ENCODE measurements at places on chromosomes 11 and 22.
A peak's percentile ranks its signal among the peaks of the same experiment; 100 is the strongest.

GRCh38 chr11:43922295-43922648, 20.2 kb upstream of the C11orf96 start:
- DNase-seq, result no peak

GRCh38 chr11:70477609-70478008, 79.3 kb downstream of the CTTN start:
- DNase-seq, result no peak

DNA sequence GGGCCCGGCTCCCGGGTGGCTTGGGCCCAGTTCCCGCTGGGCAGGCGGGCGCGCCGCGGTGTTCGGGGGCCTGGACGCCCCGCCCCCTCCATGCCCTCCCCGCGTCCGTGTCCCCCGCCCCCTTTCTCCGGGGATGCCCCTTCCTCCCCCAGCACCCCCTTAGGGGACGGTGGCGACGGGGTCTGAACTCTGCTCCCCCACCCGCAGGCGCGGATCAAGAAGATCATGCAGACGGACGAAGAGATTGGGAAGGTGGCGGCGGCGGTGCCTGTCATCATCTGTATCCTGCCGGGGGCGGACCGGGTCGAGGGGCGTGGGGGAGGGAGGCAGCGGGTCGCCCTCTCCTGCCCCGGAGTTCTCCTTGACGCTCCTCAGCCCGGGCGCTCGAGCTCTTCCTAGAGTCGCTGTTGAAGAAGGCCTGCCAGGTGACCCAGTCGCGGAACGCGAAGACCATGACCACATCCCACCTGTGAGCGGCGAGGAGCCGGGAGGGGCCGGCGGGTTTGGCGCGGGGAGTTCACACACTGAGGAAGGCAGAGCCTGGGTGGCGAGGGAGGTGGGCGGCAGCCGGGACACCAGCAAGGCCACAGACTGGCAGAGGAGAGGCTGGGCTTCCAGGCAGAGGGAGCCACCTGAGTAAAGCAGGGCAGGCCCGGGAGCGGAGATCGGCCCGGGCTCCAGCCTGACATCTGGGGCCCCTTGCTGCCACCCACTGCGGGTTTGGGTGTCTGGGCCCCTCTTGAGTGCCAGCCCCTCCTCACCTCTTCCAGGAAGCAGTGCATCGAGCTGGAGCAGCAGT, 546 bp downstream of the DRAP1 start:
- DNase-seq, result peak; percentile 48

GRCh38 chr22:29073618-29074275, 912 bp downstream of the KREMEN1 start:
- no peak for DNase-seq

- no peak for DNase-seq
Observed at GRCh38 chr11:9266926-9267325, 1.8 kb upstream of the DENND5A start.

- no peak for DNase-seq
Observed at GRCh38 chr11:65960824-65961266, 689 bp upstream of the SART1 start.

DNA sequence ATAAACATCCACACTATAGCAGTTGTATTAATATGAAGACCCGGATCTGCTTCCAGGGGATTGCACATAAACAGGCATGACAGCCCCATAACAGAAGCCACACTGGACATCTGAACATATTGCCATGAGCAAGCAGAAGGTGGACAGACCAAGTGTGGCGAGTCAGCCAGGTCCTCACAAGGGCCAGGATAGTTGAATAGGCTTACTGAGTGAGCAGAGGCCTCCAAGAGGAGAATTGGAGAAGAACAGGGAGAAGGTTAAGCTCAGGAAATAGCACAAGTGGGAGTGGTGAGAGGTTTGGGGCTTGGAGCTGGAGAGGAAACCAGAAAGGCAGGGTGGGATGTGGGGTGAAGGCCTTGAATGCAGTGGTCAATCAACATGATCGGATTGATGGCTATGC, 10.8 kb downstream of the SLC35C1 start:
- no peak for DNase-seq

DNA sequence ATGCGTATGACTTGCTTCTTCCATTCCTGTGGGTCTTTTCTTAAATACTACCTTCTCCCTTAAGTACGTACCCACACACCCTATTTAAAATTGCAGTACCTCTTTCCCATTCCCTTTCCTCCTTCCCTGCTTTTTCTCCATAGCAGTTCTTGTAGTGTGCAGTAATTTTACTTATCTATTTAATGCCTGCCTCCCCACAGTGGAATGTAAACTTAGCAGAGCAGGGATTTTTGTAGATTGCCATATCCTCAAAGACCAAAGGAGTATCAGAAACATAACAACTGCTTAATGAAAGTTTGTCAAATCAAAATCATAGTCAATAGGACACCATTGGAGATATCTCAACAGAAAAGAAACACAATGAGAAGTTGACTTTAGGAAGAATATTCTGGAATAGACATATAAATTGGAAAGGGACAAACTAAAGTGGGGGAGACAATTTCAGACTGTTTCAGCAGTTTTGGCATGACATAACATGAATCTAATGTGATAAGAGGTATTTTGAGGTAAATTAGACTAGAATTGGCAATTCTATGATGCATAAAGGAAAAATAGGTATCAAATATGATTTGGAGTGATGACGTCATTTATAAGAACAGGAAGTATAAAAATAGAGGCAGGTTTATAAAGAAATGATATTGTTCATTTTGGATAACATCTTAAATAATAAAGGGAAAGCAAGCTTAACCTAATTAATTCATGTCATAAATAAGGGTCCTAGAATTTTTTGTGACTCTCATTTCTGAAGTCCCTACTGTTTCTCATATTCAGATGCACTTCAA, 188.4 kb downstream of the SOX6 start:
- no peak for DNase-seq

- DNase-seq, result no peak
Observed at GRCh38 chr11:74948546-74948897, 369 bp downstream of the XRRA1 start.

DNA sequence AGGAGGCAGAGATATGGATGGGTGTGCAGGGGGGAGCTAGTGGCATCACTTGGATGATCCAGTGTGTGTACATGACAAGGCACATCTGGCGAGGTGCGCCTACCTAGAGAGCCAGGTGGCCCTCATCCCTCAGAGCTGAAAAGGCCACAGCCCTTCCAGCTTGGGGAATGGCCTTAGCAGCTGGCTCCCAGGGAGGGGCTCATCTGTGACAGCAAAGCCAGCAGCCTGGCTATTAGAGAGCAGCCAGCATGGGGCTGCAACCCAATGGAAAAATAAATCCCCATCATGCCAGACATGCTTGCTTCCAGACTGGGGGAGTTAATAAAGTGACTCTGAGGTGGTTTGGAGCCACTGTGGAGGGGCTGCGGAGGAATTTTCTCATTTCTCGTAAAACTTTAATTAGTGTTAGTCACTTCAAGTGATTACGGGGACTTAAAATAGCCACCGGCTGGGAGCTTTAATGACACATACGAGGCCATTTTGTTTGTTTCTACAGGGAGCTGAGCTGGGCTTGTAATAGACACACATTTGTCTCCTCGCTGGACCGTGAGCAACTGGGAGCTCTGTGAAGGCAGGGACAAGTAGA, 111.2 kb upstream of the ALX4 start:
- no peak for DNase-seq

DNA sequence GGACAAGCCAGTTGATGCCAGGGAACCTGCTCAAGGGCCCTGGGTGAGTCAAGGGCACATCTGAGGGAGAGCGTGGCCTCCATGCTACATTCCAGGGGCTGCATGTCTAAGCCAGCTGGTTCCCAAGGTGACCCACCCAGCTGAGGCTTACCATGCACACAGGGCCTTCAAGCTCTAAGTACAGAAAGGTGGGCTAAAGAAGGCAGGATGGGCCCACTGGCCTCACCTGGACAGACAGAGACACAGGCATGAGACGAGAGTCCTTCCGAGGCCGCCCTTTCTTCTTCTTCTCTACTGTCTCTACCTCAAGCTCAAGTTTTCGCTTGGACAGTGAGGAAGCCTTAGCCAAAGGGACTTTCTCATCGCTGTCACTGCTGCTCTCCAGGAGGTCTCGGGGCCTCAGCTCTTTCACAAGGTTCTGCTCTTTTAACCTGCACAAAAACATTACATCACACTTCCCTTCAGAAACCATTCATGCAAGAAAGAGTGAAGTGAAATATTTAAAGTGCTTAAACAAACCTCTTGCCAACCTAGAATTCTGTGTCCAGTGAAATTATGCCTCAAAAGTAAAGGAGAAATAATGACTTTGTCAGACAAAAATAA, 69.9 kb downstream of the HIRA start:
- no peak for DNase-seq

GRCh38 chr22:34390400-34390799, 470.1 kb upstream of the LARGE1 start:
- no peak for DNase-seq

DNA sequence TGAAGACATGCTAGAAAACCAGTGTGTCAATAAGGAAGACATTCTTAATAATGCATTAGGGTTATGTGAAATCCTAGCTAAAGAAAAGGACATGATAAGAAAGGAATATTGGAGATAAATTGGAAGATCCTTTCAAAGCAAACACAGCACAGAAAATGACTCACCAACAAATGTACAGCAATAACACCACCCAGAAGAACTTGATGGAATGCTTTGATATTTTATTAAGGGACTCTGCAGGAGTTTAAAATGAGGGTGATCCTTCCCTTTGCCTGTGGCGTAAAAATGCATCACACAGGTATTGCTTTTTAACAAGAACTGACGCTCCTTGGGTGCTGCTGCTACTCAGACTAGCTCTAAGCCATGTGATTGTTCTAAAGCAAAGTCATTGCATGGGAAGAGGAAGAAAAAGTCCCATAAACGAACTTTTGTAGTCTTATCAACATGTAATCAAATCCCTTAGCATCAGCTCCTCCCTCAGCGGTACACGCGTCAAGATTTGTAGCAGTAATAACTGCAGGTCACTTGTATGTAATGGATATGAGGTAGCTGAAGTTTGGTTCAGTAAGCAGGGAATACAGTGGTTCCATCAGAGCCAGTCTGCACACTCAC, 48.4 kb upstream of the EED start:
- DNase-seq, result no peak

- DNase-seq, result no peak
Observed at GRCh38 chr11:70381872-70382861, 16.2 kb upstream of the CTTN start.

- no peak for DNase-seq
Observed at GRCh38 chr11:37830529-37830928, 1232.5 kb upstream of the RAG2 start.

DNA sequence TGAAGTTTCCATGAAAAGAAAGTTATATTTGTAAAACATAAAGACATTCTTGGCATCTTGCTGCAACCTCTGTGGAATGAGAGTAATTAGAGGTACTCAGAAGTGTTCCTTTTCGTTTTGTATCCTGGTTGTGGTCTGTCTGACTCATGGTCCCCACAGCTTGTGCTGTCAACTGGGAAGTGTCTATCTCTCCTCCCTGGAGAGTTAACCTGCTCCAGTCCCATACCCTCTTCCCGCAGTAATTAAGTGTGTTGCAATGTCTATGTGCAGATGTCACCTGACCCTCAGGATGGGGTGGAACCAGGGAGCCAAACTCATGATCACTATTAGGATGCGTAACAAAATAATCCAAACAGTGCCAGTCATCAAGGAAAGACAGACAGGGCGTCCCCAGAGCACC, 23.0 kb upstream of the ZDHHC13 start:
- DNase-seq, result no peak

- DNase-seq, result no peak
Observed at GRCh38 chr11:6307876-6308275, 12.4 kb downstream of the CAVIN3 start.

DNA sequence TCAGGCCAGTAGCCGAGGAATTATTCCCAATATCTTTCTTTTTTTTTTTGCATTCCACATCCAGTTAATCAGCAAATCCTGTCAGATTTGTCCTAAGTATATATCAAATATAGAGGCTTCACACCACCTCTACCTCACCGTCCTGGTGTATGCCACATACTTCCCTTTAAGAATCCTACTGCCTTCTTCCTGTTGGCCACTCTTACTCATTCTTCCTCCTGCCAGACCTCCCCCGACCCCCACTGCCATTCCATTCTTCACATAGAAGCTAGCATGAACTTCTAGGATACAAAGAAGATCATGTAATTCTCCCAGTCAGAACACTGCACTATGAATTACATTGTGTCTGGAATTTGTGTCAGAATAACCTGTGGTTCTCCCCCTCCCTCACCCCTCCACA, 89.5 kb downstream of the TRIM44 start:
- DNase-seq, result no peak

DNA sequence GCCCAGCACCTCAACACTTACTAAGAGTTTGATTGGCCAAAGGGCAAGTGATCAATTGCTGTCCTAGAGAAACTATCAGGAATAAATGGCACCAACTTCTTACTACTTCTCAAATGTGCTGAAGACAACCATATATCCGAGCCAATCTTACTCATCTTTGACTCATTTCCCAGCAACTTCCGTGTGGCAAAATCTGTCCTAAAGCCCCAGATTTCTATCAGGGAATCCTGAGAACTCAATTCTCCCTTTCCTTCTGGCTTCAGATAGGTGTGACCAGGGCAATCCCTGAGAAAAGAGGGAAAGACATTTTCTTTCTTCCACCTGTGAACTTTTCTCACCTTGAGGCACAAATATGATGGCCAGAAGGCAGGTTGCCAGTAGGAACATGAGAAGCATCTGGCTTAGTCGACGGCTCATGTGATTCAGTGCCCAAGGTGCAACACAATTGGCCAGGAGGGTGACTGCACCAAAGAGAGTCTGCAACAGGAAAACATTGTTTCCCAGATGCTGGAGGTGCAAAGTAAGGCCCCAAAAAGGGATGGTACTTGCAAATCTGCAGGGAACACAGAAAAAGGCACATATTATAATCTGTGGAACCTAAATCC, 21.8 kb upstream of the SLC22A24 start:
- DNase-seq, result no peak

- no peak for DNase-seq
Observed at GRCh38 chr11:130370845-130371590, 56.3 kb upstream of the ZBTB44 start.

All from T-helper 1 cell (primary cell).